ENCODE measurements at places on chromosomes 13 and 19. TPM values are rescaled to one million over a fixed set of nuclear protein-coding genes. Genes with fewer than 3 reads are reported as not detected.

DNA sequence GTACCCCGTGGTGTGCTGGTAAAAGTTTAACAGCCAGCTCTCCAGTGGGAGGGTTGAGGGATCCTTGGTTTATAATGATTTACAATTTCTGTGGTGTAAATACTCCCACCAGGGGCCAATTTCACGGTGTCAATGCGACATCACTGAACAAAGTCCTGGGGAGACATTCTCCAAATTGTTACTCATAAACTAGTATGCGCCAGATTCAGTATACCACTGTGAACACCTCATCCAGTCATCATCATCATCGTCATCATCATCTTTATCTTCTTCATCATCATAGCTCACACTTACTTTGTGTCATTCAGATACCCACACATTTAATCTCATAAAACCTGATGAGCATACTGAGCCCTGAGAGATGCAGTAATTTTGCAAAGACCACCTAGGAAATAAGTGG lies 17.2 kb upstream of the TNFSF14 start:
- DNase-seq: no peak

ZNF570 gene
- total RNA-seq: 8.1 TPM

DNA sequence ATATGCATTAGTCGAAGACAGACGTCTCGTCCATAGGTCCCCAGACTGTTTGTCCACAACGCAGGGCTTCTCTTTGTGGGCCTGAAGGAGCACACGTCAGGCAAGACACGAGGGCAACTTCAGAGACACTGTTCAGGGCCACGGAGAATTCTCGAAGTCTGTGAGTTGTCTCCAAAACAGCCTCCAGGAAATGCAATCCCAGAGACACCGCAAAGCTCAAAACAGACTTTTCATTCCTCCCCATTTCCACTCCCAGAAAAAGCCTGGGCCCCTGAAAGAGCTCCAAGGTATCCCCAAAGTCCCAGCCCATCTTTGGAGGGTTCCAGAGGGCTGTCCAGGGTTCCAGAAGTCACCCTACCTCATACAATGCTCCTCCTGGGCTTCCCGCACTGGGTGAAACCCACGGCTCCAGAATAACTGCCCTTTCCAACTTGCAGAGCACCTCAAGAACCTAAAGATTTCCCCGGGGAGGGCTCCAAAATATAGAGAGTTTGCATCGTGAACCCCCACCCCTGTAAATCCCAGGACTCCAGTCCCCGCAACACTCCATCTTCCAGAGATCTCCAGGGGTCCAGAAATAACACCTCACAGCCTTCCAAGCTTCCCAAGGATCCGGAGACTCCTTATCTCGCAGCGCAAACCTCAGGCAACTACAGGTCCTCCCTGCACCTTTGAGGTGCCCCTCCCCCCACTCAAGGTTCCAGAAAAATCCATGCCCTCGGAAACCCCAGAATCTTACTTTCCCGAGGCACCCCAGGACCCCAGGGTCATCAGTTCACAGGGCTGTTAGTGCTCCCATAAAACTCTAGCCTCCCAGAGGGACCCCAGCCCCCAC lies 687 bp upstream of the FTL start:
- peak; percentile 44 for DNase-seq

DNA sequence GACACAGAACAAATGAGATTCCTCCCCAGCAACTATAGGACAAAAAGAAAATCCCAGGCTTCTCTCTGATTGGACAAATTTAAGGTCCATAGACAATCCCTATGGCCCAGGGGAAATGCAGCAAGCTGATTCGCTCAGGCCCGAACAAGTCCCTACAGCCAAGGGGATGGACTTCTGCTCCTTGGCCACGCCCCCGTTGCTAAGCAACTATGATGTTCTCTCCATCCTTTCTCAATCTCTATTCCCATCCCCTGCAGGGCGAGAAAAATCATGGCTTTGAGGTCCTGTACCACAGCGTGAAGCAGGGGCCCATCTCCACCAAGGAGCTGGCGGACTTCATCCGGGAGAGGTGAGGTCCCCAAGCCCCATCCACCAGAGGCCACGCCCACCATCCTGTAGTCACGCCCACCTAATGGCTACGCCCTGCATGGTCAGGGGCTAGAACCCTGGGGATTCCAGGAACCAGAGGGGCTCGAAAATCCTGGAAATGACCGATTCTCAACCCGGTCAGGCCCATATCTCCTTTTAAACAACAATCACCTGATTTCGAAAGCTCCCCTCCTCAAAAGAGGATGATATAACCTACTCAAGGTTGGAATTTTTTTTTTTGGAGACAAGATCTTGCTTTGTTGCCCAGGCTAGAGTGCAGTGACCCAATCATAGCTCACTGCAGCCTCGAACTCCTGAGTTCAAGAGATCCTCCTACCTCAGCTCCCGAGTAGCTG lies 11.4 kb downstream of the FCHO1 start:
- DNase-seq: peak; percentile 62

GRCh38 chr13:106324444-106324843 lies 211.0 kb downstream of the EFNB2 start:
- DNase-seq: no peak

DNA sequence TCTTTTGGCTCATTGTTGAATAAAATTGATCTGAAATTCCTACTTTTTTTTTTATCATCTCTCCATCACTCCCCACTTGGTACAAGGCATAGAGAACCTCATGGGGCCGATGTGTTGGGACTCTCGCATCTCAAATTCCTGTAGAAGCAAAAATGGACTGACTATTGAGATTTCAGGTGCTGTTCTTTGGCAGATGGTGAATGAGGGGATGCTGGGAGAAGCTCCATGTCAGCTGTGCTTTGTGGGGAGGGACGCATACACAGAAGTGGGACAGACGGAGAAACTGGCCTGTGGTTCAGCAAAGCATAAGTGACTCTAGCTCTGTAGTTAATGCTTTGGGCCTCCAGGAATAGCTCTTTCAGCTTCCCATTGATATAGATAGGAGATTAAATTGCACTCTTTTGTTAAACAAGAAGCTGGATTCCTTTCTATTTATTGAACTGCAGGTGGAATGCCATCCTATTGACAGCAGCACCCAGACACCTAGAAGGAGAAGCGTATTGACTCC lies 194.5 kb upstream of the RNF113B start:
- DNase-seq: no peak

GRCh38 chr19:47280183-47280797 lies 5.6 kb downstream of the INAFM1 start:
- no peak for DNase-seq

SIAH3 gene
- total RNA-seq: not detected

DNA sequence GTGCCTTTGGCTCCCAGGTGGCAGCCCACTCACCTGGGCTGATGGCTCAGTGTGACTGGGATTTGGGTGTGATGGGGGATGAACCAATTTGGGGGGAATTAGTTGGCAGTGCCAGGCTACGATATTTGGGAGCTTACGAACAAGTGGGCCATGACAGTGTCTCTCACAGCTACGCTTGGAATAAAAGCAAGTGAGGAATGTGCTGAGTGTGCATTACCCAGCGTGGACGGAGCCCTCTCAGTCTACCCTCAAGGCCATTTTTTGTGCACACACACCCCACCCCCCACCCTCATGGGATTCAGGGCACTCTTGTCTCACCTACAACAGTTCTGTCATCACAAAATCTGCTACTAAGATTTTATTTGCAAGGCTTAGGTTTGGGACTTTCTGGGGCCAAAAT lies 329.1 kb downstream of the NDFIP2 start:
- no peak for DNase-seq

- no peak for DNase-seq
These were observed 70.6 kb downstream of the STK24 start for GRCh38 chr13:98506322-98506721.

ERICH6B gene
- not detected for total RNA-seq

GRCh38 chr13:27918041-27918917 lies 1.5 kb upstream of the PDX1 start:
- DNase-seq: no peak

DNA sequence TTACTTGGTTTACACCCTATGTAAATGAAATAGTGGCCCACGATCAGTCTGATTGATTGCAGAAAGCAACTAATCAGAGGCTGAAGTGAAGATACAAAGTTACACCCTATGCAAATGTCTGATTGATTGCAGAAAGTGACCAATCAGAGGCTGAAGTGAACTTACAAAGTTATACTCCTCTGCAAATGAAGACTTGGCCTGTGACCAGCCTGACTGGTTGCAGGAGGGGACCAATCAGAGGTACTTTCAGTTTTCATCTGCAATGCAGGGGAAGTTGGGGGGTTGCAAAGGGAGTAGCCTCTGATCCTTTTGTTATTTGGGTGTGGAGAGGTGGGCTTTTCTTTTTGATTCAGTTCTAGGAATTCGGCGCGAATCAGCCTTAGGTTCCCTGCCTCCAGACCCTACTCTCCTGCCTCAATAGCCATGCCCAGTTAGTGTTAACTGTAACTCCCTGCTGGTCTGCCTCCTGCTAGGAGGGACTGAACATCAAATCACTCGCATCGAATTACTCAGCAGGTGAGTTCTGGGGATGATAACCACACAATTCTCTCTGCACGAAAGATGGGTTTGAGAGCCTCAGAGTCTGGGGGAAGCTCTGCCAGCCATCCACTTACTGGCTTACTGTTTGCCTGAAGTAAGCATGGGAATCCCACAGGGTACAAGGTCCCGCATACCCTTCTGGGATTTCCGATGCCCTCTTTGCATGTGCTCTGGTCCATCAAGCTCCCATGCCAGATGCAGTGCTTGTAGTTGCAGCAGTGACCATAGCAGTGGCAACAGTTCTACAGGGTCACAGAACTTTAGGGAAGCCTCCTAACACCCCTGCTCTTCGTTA lies 7.5 kb downstream of the ARL11 start:
- DNase-seq: peak; percentile 43

SHISA2 gene
- not detected for total RNA-seq

Data from IMR-90 (cell line).